ENCODE measurements at places on chromosomes 6 and 20.

DNA sequence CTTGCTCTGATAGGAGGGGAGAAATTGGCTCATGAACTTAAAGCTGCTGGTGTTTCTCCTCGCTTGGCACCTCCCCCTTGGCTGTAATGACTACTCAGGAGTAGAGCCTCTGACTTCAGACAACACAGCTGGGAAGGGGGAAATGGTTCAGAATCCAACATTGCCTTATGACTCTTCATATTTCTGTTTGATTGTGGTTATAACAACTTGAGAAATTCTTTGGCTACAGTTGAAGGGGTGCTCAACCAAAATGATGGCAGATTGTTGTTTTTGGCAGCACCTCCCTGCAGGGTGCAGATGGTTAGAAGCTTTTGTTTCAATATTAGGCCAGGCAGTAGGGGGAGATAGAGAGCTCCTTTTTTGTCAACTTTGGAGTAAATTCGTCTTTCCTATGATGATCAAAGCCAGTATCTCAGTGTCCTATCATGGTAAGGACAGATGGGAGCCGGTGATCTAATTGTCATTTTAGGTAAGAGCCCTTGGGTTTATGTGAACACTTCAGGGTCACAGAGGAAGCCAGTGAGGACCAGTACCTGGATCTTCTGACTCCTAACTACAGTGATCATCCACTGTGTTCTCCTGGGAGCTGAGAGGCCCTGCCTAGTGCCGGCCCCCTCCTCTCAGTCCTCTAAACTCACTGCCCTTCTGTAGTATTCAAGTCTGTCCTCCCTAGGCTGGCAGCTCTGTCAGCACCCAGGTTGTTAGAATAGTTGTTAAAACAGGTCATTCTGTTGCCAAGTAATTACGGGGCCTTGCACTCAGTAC lies 39.9 kb downstream of the RPRD1B start:
- DNase-seq = no peak

GRCh38 chr6:11734861-11735613 lies 43.6 kb downstream of the ADTRP start:
- no peak for DNase-seq

- no peak for DNase-seq
Observed at GRCh38 chr6:105077596-105078385, 102.0 kb downstream of the POPDC3 start.

- DNase-seq = no peak
Observed at GRCh38 chr20:13910492-13910891, 79.9 kb downstream of the SEL1L2 start.

DNA sequence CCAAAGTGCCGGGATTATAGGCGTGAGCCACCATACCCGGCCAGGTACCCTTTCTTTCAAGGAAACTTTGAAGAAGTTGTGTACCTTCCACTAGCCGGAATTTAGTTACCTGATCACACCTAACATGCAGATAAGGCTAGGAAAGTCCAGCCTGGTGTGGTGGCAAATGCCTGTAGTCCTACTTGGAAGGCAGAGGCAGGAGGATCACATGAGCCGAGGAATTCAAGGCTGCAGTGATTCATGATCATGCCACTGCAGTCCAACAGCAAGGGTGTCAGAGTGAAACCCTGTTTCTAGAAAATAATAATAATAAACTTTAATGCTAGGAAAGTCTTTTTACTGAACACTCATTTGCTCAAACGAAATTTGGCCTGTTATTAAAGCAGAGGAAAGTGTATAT lies 21.0 kb downstream of the NFYA start:
- DNase-seq = no peak

GRCh38 chr6:144644776-144645175 lies 359.6 kb downstream of the UTRN start:
- no peak for DNase-seq

- no peak for DNase-seq
Observed at GRCh38 chr6:25880601-25881000, 6.6 kb upstream of the SLC17A3 start.

DNA sequence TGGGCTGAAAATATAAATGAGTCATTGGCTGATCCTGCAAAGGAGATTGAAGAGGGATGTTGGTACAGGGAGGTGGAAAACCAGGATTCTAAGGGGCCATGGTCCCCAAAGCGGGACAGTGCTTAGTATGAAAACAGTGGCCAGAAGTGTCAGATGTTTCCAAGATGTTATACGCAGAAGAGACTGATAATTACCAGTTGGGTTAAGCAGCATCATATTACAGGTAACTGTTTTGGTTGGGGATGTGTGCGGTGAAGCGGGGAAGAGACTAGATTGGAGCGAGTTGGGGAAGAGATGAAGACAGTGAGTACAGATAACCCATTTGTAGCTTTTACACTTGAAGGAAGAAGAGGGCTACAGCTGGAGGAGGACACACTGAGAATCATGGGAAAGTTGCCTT lies 80.8 kb downstream of the PLEKHG1 start:
- DNase-seq = no peak

GRCh38 chr6:52611833-52612232 lies 35.0 kb upstream of the TRAM2 start:
- no peak for DNase-seq

GRCh38 chr6:140988780-140989179 lies 1143.9 kb upstream of the GJE1 start:
- no peak for DNase-seq

- DNase-seq = no peak
Observed at GRCh38 chr6:3208775-3209113, 18.7 kb downstream of the TUBB2B start.

GRCh38 chr6:13367396-13367795 lies 39.1 kb upstream of the TBC1D7 start:
- no peak for DNase-seq

DNA sequence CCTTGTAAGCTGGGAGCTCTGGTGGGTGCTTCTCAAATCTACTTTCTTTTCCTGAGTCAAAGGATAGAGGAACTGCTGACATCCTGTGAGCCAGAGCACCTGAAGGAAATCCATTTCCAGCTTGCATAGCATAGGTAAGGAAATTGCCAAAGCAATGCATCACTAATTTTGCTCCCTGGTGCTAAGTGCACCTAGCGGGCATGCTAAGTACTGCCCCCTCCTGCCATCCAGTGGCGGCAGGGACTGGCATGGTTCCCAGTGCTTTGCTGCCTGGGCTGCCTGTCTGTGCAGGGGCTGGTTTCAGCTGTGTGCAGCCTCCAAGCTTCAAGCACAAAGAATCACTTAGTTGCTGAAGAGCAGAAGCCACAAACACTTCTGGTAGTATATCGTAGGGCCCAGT lies 63.9 kb downstream of the FARS2 start:
- no peak for DNase-seq

- DNase-seq = no peak
Observed at GRCh38 chr20:9225879-9226278, 157.0 kb downstream of the PLCB4 start.

GRCh38 chr6:62976566-62976965 lies 234.7 kb upstream of the FKBP1C start:
- DNase-seq = no peak

GRCh38 chr6:42084889-42085288 lies 34.6 kb downstream of the TAF8 start:
- no peak for DNase-seq

DNA sequence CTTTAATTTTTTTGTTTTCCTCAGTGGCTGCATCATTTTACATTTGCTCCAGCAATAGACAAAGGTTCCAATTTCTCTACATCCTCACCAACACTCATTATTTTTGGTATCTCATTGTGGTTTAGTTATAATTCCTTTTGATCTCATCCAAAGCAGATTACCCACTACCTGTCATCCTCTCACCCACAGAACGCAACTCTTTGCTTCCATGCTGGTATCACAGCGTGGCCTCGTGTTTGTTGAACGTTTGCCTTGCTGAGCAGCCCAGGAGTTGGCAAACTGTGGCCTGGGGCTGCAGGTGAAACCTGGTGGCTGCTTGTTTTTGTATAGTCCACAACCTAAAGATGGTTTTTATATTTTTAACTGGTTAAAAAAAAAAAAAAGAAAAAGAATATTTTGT lies 181.9 kb downstream of the BCAS1 start:
- DNase-seq = no peak

DNA sequence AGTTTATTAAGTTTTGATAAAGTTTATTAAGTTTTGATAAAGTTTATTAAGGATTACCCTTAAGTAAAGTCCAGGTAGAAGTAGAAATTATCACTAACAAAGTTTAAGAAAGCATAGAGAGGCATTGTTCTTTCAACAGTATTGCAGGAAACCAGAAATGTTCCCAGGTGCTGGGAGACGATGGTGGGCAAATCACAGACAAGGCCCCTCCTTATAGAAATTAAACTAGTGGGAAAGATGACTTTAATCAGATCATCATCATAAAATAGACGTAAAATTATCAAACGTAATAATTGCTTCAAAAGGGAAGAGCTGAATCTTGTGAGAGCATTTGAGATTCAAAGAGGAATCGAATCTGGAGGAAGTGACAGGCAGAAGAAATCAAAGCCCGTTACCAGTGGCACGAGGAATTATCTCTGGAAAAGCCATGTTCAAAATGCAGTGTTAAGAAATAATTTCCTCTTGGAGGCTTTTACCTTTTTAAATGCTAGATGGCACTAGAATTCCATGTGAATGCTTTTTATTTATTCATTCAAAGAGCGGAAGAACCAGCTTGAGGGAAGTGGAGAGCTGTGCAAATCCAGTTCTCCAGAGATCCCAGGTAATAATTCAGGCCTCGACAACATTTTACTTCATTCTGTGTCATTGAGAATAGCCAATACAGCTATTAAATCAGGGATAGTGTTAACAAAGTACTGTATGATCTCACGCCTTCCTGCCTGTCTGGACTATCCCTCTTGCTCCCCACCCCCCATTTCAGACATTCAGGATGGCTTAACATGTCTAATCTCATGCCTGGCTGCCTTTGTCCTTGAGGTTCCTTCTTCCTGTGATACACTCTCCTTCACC lies 1.0 kb upstream of the APMAP start:
- DNase-seq = no peak

DNA sequence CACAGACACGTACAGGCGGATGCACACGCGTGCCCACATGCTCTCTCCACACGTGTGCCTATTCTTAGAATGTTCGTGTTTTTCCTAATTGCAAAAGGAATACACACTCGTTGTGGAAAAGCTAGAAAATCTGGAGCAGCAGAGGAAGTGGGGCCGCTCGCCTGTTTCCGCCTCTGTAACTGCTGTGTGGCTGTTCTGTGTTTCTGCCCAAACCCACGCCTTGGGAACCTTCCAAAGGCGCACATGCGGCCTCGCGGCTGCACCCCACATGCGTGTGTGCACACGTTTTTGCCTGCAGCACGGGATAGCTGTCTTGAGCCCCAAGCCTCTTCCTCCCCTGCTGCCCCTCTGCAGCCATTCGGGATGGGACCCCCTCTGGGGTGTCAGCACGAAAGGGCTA lies 12.2 kb downstream of the SLC17A9 start:
- no peak for DNase-seq

DNA sequence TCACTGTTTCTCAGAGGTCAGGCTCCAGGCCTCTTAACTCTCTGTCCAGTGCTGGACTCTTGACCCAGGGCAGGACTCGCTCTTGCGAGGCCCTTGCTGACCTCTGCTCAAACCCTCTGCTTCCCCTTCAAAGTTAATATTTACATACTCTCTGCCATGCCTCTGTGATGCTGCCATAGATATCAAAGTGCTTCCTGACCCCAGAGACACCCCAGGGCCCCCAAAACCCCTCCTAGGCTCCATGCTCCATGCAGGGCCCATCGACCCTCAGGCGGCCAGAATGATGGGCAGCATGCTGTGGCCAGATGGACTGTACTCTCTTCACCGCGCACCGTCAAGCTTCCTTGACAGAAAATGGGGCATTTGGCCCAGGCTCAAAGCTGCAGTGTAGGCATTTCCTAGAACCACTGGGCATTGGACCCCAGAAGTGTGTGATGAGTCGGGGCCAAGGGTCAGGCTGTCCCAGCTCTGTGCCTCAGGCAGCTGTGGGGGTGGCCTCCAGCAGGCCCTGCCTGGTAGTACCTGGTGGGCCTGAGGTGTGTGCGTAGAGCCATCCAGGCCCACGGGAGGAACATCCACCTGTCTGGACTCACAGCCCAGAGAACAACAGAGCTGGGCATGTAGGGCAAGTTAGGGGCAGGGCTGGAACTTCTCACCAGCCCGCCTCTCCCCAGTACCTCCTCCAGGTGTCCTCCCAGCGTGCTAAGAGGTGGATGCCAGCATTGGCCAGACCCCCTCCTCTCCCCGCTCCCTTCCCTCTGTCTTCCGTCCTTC lies 142.8 kb downstream of the VEGFA start:
- no peak for DNase-seq

- DNase-seq = no peak
Observed at GRCh38 chr20:58483051-58483450, 32.1 kb downstream of the APCDD1L start.

GRCh38 chr20:41411391-41411847 lies 44.8 kb upstream of the EMILIN3 start:
- DNase-seq = no peak

GRCh38 chr20:42656130-42656529 lies 533.6 kb downstream of the PTPRT start:
- DNase-seq = no peak

GRCh38 chr20:9903048-9903655 lies 64.3 kb upstream of the PAK5 start:
- DNase-seq = no peak

- no peak for DNase-seq
Observed at GRCh38 chr6:72712910-72713309, 91.0 kb downstream of the KCNQ5 start.

DNA sequence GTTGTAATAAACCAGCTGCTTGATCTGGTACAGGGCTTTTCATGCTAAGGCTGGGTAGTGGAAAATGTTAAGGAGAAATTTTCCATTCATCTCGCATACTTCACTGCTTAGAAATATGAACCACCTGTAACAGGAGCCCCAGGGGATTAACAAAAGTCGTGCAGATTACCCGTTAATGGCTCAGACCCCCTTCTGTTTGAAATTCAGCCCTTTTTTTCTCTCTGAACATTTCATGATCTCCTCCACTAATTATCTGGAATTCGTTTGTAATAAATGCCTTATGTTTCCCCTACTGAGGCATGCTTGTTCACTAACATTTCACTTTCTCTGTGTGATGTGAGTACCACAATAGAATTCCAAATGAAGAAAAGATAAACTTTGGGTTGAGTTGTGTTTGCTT lies 336.4 kb upstream of the HSF2 start:
- DNase-seq = no peak

DNA sequence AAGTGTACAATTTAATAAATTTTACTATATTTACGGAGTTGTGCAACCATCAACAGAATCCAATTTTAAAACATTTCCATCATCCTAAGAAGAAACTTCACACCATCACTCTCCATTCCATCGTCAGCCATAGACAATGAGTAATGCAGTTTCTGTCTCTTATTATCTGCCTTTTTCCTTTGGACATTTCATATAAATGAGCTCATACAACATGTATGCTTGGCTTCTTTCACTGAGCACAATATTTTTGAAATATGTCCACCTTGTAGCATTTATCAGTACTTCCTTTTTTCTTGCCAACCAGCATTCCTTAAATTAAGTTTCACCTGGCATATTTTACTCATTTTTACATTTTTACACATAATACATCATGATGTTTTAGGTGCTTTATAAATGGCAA lies 22.7 kb upstream of the HIVEP1 start:
- no peak for DNase-seq

GRCh38 chr6:9878535-9878934 lies 536.3 kb downstream of the TFAP2A start:
- DNase-seq = no peak

GRCh38 chr6:6521961-6522482 lies 66.5 kb upstream of the LY86 start:
- no peak for DNase-seq

- DNase-seq = no peak
Observed at GRCh38 chr20:3483309-3483708, 12.5 kb downstream of the ATRN start.

- no peak for DNase-seq
Observed at GRCh38 chr20:19254956-19255355, 42.5 kb downstream of the SLC24A3 start.
